NCI-H2081 (cell line): ENCODE measurements at places on chromosomes 11 and 22.

GRCh38 chr11:67607507-67607906 is 771 bp downstream of the NDUFV1 start:
- no peak for DNase-seq

DNA sequence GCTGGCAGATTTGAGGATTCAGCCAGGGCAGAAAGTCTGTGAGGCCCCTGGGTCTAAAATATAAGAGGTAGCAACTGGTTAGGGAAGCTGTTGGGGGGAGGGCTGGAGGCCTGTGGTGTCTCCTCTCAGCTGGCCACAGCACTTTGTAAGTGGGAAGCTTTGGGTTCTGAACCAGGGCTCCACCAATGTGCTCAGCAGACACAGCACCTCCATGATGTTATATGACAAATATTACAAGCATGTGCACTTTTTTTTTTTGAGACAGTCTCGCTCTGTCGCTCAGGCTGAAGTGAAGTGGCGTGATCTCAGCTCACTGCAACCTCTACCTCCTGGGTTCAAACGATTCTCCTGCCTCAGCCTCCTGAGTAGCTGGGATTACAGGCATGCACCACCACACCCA is 8.0 kb downstream of the ARHGAP1 start:
- DNase-seq, result no peak

DNA sequence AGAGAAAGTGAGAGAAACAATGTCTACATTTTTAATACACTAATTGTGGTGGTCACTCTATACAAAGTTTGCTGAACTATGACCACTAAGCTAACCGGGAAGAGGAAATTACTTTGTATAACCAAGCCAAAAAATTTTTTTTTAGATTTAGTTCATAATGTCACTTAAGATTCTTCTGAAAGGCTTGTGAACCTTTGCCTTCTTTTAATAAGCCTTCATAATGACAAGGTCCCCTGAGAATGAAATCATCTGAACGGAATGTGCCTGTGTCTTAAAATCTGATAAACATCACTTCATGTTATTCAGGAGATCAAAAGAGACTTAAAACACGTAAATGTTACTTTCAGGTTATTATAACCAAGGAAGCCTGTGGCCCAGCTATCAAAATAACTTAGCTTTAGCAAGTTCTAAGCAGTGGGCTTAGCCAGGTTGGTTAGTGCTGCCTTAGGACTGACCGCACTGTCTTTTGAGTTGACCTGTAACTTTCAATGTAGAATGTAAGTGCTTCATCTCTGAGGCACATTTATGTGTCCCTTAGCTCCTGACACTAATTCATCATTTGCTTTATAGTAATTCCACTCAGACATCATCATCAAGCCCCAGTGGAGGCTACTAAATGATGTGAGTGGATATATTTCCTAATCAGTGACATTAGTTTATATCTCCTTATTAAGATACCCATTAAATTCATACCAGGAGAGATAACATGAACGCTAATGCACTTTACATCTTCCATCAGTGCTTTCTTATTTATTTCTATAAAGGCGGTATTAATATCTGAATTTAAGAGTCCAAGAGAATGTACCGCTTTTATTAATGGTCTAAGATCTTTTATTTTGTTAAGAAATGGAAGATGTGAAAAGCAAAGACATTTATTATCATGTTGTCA is 122.5 kb downstream of the WNT11 start:
- DNase-seq, result no peak

- DNase-seq, result peak; percentile 62
Observed at GRCh38 chr11:60762851-60763691, 6.4 kb downstream of the MS4A15 start.

- no peak for DNase-seq
Observed at GRCh38 chr11:11173316-11174025, 179.6 kb downstream of the CSNK2A3 start.

GRCh38 chr22:48651981-48652538 is 1175.6 kb downstream of the BRD1 start:
- DNase-seq, result no peak

DNA sequence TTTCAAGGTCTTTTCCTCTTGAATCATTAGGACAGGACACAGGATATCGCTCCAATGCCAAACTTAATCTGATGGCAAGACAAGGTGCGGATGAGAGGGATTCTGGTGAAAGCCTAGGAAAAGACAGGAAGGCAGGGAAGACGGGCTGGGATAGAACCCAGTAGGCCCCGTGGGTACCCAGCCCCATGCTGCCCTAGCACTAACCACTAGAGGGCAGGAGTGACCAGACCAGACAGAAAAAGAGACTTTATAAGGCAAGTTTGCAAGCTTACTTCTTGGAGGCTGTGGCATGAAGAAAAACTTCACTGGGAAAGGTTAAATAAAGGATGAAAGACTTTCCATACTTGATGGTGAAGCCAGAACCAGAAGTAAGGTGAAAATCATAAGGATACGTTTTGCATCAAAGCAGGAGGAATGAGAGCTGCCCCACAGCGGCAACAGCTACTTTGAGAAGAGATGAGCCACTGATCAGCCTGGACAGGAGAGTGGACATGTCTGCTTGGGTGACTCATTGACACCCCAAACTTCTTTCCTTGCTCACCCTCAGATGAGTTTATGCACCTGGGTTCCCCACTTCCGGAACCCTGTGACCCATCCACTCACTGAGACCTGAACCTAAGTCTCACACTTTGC is 39.8 kb downstream of the SYN3 start:
- no peak for DNase-seq

- peak; percentile 43 for DNase-seq
Observed at GRCh38 chr11:8610532-8611116, 16.6 kb upstream of the STK33 start.

- DNase-seq, result no peak
Observed at GRCh38 chr22:36902143-36902926, 11.1 kb upstream of the CSF2RB start.

DNA sequence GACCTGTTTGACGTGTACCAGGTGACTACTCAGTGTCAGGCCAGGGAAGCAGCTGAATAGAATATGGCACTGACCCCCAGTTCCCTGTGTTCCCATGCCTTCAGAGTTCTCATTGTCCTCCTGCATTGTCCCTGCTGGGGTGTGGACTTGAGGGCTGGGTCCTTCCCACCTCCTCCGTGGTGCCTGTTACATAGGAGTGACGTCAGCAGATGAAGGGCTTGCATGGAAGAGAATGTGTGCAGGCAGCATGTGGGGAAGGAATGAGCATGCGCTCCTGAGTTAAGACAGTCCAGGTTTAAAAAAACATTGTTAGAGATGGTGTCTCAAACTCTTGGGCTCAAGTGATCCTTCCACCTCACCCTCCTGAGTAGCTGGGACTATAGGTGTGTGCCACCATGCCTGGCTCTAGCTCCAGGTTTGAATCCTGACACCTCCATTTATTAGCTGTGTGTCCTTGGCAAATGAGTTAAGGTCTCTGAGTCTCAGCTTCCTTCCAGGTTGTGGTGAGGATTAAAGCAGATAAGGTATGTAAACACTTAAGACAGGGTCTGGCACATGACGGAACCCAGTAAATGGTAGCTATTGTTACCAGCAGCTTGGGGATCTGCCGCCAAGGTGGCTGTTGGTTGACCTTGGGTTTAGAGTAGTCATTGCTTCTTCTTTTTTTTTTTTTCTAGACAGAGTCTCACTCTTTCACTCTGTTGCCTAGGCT is 7.5 kb upstream of the SOX10 start:
- no peak for DNase-seq

GRCh38 chr11:109644152-109644551 is 222.2 kb downstream of the C11orf87 start:
- peak; percentile 95 for DNase-seq

- no peak for DNase-seq
Observed at GRCh38 chr11:64803846-64804345, 882 bp upstream of the MAP4K2 start.

- DNase-seq, result no peak
Observed at GRCh38 chr11:86395061-86395551, 20.4 kb downstream of the CCDC81 start.

DNA sequence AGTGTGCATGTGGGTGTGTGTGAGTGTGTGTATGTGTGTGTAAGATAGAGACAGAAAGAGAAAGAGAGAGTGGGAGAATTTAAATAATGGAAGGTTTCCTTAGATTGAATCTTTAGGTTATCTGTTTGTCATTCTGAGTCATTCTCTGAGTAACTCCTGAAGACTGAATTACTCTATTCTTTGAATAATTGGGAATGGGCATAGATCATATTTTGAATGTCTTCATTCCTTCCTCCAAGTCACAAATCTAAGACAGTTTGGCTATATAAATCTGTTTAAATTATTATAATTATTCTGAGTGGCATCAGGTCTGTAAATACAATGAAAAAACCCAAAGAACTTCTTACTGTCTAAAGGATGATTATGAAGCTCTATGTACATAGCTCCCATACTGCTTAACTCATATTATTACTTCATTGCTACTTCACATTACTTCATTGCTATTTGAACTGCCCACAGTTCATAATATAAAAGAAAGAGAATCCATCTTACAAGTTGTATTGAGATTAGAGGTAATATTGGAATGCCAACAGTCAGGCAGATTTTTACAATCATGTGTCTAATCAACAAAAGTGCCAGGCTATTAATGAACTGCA is 346.6 kb upstream of the CCDC179 start:
- no peak for DNase-seq

DNA sequence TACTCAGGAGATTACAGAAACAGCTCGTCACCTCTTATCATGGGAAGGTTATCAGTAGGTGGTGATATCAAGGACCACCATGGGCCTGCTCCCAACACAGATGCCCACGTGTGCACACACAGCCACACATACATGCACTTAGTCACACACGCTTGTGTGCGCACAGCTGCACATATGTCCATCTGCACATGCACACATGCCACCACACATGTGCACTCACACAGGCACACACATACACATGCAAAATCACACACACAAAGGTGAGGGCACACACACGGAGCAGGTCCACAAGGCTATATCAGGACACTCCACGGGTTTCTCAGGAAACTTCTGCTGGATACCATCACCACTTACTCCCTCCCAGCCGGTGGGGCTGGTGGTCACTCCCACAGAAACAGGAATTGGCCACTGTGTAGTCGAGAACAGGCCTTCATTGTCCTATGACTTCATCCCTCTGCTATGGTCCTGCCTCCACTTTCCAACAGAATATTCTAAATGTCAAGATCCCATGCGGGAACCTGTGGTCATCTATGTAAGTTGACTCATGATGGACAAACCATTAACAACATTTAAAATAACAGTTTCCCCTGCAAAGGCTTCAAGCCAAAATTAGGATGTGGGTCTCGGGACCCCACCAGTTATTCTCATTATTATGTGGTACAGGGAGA is 2.2 kb downstream of the C11orf24 start:
- no peak for DNase-seq

DNA sequence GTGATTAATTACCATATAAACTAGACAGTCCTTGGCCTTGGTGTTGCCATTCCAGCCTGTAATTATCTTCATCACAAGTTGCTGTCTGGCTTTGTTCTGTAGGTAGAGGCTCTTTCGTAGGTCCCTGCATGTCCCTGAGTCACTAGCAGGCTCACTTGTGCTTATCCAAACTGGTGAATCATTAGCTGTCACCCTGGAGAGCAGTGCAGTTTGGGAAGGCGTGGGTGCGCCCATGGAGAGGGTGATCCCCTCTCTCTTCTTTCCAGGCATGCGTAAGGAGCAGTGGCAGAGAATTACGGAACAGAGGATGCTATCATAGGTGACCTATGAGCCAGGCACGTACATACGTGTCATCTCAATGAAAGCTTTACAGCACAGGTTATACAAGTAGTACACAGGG is 11.0 kb upstream of the EHF start:
- no peak for DNase-seq

DNA sequence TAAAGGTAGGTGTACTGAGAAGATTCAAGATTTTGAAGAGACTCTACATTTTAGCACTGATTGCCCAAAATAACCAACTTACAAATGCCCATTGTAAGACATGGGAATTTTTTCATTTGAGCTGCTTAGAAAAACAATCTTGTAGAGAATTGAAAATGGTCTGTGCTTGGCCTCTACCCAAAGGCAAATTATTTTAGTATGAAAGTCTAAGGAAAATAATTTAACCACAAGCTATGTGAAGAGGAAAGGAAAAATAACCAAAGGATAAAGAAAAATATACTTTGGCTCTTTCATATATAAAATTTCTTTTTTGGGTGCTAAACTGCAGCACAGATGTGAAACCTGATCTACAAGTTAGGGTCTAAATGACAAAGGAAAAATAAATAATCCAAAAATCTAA is 54.9 kb downstream of the ME3 start:
- no peak for DNase-seq

DNA sequence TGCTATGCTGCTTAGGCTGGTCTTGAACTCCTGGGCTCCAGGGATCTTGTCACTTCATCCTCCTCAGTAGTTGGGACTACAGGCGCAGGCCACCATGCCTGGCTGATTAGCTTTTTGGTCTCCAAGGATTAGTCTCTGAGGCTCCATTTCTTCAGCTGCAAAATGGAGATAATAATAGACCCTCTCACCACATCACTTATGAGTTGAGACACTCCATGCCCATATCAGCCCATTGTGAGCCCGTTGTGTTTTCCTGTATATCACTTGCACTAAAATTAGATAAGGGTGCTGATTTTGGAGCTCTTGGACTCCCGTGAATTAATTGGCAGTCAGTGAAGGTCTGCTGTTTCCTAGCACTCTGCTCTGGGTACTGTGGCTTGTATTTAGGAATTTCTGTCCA is 36.0 kb downstream of the DEPDC5 start:
- DNase-seq, result no peak

- DNase-seq, result no peak
Observed at GRCh38 chr11:45341372-45341771, 55.2 kb upstream of the SYT13 start.

DNA sequence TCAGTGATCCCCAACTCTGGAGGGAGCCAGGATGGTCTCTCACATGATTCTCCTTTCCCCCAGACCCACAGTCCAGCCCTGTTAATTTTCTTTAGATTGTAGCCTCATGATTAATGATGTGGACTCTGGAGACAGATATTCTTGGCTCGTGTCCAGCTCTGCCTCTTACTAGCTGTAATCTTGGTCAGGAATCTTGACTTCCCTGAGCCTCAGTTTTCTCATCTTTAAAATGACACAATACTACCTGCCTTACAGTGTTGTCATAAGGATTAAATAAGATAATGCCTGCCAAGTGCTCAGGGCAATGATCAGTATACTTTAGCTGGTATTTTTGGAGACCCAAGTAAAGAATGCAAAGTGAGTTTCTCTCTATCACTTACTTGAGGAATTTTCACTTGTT is 60.0 kb downstream of the SPECC1L start:
- DNase-seq, result no peak

- DNase-seq, result no peak
Observed at GRCh38 chr11:43806976-43807375, 73.7 kb upstream of the ALKBH3 start.

- no peak for DNase-seq
Observed at GRCh38 chr11:67665541-67666302, 8.7 kb downstream of the ALDH3B2 start.

- DNase-seq, result no peak
Observed at GRCh38 chr11:113193016-113193415, 121.4 kb upstream of the TTC12 start.

- DNase-seq, result no peak
Observed at GRCh38 chr22:23113847-23114720, 27.7 kb downstream of the RSPH14 start.

GRCh38 chr11:61869708-61870451 is 21.5 kb downstream of the FADS3 start:
- DNase-seq, result no peak
